ENCODE measurements at places on chromosomes 6 and 20. TPM values are rescaled to one million over a fixed set of nuclear protein-coding genes. Genes with fewer than 3 reads are reported as not detected.

The KHDC1L gene
- not detected for total RNA-seq

The DNAH8 gene
- total RNA-seq: 0.06 TPM

The LGSN gene
- total RNA-seq: 0.39 TPM

DNA sequence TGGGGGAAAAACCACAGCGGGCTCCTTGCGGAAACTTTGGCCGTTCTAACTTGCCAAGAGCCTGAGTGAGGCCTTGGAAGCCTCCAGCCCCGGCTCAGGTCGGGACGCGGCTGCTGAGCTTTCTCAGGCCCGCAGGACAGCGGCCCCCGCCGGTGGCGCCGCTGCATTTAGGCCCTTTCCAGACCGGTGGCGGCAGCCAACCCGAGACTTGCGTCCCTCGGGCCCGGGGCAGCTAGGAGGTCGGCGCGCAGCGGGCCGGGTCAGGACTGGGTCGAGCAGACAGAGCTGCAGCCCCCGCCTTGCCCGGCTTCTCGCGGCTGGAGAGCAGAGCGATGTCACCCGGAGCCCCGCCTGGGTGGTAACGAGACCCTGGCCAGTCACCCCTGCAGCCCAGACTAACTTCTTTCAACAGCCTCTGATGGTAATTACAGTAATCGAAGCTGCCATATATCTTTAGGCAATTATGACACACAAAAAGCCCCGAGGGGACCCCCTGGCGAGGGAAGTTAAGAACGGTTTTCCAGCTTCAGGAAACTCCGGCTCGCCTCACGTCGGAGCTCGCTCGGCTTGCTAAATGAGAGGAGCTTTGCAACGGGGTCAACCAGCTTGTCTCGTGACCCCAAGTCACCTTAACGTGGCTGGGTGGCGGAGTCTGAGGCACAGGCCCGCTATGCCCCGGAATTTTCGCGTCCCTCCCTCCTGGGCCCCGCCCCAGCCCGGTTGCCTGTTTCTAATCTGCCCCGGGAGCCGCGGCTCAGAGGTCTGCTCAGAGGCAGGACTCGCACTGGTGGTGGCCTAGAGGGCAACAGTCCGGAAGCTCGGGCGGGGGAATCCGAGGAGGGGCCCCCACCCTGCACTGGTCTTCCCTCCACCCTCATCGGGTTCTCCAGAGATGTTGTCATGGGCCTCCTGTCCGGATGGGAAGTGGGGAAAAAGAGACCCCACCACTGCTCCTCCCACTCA lies 3.0 kb downstream of the NR2E1 start:
- peaks cover 54% of the 10 kb centered on the region for H3K4me1 ChIP-seq
- no peak overlapping the region for H3K27ac ChIP-seq
- no peak overlapping the region for H3K4me3 ChIP-seq
- DNase-seq: no peak

The SLC17A2 gene
- total RNA-seq: not detected

The C6orf141 gene
- 1.4 TPM for total RNA-seq

The LRRC73 gene
- 1.8 TPM for total RNA-seq

DNA sequence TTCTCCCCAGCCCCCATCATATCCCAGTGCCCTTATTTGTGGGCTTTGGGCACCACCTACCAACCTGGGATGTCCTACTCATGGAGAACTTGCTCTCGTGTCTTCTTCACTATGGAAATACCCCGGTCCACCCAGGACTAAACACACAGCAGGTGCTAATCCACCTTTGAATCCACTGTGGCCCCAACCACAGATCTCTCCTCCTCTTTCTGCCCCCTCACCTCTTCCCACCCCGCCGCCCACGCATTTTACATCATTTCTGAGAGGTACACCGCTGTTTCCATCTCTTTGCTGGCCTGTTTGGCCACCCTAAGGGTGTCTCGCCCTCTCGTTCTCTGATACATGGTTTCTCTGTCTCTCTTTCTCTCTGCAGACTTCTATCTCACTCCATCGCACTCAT lies 82.5 kb upstream of the CTNNBL1 start:
- H3K27ac ChIP-seq: no peak overlapping the region
- H3K4me3 ChIP-seq: no peak overlapping the region
- H3K4me1 ChIP-seq: no peaks in the 10 kb centered on the region
- DNase-seq: no peak
- H3K36me3 ChIP-seq: no peaks in the 10 kb centered on the region

The PSORS1C2 gene
- not detected for total RNA-seq

The ESR1 gene
- 0.20 TPM for total RNA-seq

The CNBD2 gene
- 3.2 TPM for total RNA-seq

The BAK1 gene
- 5.3 TPM for total RNA-seq

GRCh38 chr6:137155830-137156229 lies 17.6 kb downstream of the IL22RA2 start:
- H3K4me1 ChIP-seq: no peaks in the 10 kb centered on the region
- H3K4me3 ChIP-seq: no peak overlapping the region
- no peaks in the 10 kb centered on the region for H3K27me3 ChIP-seq
- no peak overlapping the region for H3K27ac ChIP-seq
- H3K36me3 ChIP-seq: no peaks in the 10 kb centered on the region

GRCh38 chr20:21322921-21323331 lies 19.8 kb downstream of the XRN2 start:
- no peak overlapping the region for H3K27ac ChIP-seq
- no peak for DNase-seq
- H3K27me3 ChIP-seq: no peaks in the 10 kb centered on the region
- no peak overlapping the region for H3K4me3 ChIP-seq
- H3K4me1 ChIP-seq: no peaks in the 10 kb centered on the region
- no peaks in the 10 kb centered on the region for H3K36me3 ChIP-seq

GRCh38 chr6:15708231-15708630 lies 45.4 kb upstream of the DTNBP1 start:
- H3K4me3 ChIP-seq: no peak overlapping the region
- no peak overlapping the region for H3K27ac ChIP-seq
- no peaks in the 10 kb centered on the region for H3K27me3 ChIP-seq
- no peak for DNase-seq
- no peaks in the 10 kb centered on the region for H3K36me3 ChIP-seq

The CPXM1 gene
- total RNA-seq: 37.1 TPM

DNA sequence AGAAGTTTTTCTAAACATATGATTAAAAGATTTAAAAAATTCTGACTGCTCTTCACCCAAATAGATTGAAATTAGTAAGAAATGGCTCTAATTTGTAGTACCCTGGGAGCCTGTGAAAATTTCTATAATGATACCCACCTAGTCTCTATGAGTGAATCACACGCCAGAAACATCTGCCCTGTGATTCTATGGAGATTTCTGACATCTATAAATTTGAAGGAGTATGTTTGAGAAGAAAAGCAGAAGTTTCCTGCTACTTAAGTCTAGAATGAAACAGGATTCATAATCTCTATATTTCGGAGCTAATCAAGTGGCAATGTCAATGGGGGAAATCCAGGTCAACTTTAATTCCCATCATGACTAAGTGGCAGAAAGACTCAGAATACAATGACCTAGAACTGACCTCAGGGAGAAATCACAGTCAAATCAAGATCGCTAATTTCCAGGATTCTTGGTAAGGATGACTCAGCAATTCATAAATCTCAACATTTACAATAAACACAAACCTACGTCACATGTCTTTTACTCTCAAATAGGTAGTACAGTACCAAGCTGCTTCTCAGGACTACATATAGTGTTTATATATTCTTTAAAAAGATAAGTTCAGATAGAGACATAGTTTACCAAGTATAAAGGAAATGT lies 186.2 kb upstream of the TNFAIP3 start:
- no peaks in the 10 kb centered on the region for H3K4me1 ChIP-seq
- H3K27me3 ChIP-seq: no peaks in the 10 kb centered on the region
- no peak overlapping the region for H3K4me3 ChIP-seq
- H3K27ac ChIP-seq: no peak overlapping the region

DNA sequence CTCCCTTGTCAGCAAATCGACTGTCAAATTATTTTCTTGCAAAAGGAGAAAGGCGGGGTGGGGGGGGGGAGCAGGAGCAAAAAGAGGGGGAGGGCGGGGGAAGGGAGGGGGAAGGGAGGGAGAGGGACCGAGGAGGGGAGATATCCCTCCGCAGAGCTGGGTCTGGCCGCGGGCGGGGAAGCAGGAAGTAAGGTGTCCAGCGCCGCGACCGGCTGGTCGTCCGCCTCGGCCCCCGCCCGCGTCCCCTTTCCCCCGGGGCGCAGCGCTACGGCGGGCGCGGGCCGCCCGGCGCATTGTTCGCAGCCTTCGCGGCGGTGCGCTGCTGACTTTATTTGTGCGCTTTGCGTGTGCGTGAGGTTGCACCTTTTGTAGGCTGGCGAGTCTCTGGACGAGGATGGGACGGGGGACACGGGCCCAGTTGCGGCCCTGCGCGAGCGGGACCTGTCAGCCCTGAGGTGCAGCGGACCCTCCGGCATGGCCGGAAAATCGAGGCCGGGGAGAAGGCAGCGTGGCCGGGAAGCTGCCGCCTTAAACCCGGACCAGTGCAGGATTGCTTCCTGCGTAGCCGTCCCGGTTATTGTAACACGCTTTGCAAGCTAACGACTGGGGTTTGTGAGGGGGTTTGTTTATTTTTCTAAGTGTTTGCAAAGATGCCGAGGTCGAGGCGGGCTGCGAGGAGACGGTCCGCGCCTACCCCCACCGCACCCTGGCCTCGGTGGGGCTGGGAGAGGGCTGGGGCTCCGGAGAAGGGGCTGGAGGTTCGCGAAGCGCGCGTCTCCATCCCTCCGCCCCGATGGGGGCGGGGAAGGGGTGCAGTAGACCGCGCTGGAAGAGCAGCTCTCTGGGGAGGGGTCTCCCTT lies 675 bp upstream of the TRERF1 start:
- peak overlapping the region; percentile 96 for H3K27ac ChIP-seq
- peaks cover 27% of the 10 kb centered on the region for H3K4me1 ChIP-seq
- no peaks in the 10 kb centered on the region for H3K27me3 ChIP-seq
- DNase-seq: peak; percentile 58

DNA sequence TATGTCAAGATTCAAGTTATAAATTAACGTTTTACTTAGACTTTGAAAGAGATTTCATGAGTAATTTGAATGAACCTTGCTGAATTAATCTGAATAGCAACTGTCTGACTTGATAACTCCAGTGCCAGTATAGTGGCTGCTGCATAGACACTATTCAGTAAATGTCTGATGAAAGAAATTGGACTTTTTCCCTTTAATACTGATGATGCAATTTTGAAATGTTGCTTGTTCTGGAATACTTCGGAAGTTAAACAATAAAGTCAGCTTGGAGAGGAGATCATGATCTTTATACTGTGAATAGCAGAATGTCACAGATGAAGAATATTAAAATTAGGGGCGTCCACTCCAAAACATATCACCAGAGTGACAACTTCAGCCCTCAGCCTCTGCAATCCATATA lies 3.6 kb upstream of the PGBD1 start:
- peaks cover 25% of the 10 kb centered on the region for H3K36me3 ChIP-seq
- no peak for DNase-seq
- H3K27ac ChIP-seq: no peak overlapping the region

DNA sequence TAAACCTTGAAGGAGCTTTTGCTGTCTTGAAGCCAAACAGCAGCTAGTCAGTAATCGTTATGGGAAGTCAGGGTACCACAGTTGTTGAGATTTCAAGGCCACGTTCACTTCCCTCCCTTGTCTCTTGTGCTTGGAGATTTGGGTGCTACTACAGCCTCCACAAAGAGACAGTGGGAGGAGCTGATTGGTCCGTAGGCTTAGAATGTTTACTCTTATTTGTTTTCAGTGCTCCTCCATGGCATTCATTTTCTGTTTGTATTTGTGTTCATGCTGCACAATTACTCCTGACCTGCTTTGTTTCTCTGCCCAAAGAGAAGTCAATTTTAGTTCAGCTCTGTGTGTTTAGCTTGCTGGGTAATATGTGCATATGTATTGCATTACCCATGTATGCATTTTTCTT lies 147.7 kb downstream of the PRL start:
- H3K27me3 ChIP-seq: no peaks in the 10 kb centered on the region
- peaks cover 16% of the 10 kb centered on the region for H3K4me1 ChIP-seq
- H3K4me3 ChIP-seq: peak overlapping the region; percentile 53
- peak overlapping the region; percentile 80 for H3K27ac ChIP-seq
- H3K36me3 ChIP-seq: no peaks in the 10 kb centered on the region

GRCh38 chr6:161082215-161082614 lies 90.6 kb downstream of the MAP3K4 start:
- no peak overlapping the region for H3K4me3 ChIP-seq
- H3K36me3 ChIP-seq: peaks cover 45% of the 10 kb centered on the region
- no peak for DNase-seq
- H3K27me3 ChIP-seq: no peaks in the 10 kb centered on the region
- no peak overlapping the region for H3K27ac ChIP-seq

The LKAAEAR1 gene
- total RNA-seq: 2.1 TPM

DNA sequence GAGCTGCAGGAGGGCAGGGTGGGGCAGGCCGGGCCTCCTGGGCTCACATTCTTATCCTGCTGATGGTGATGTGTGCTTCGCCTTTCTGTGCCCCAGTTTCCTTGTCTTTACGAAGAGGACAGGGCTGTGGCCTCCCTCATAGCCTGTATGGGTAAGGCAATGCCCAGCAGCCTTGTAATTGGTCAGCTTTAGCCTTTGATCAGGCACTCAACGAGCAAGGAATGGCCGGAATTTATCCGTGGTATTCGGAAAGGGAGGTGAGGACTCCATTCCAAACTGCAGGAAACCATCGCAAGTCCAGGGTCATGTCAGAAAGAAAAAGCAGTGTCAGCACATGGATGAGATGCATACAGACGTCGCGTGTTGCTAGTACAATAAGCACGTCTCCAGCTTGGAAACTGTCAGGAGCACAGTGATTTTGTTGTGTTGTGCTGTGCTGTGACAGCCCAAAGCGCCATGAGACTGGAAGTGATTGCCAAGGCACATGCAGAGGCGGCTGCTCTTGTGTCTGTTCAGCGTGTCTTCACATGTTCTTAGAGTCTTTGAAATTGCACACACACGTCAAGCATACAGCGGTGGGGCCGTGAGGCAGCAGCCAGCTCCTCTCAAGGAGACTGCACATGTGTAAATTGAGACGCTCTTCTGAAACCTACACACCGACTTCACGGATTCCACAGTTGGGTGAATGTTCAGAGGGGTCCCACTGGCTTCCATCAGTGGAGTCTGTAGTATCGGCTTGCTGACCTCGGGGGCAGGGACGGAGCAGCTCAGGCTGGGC lies 6.2 kb downstream of the SS18L1 start:
- H3K27me3 ChIP-seq: no peaks in the 10 kb centered on the region
- H3K4me1 ChIP-seq: peaks cover 42% of the 10 kb centered on the region
- H3K27ac ChIP-seq: no peak overlapping the region
- H3K4me3 ChIP-seq: no peak overlapping the region
- DNase-seq: no peak

- no peaks in the 10 kb centered on the region for H3K27me3 ChIP-seq
- no peak for DNase-seq
- H3K36me3 ChIP-seq: no peaks in the 10 kb centered on the region
- H3K27ac ChIP-seq: no peak overlapping the region
- no peak overlapping the region for H3K4me3 ChIP-seq
- H3K4me1 ChIP-seq: peaks cover 3% of the 10 kb centered on the region
Measured at GRCh38 chr6:133062696-133063306, 178.4 kb upstream of the EYA4 start.

GRCh38 chr6:129015721-129016120 lies 132.8 kb downstream of the LAMA2 start:
- H3K36me3 ChIP-seq: no peaks in the 10 kb centered on the region
- H3K4me3 ChIP-seq: no peak overlapping the region
- DNase-seq: no peak

DNA sequence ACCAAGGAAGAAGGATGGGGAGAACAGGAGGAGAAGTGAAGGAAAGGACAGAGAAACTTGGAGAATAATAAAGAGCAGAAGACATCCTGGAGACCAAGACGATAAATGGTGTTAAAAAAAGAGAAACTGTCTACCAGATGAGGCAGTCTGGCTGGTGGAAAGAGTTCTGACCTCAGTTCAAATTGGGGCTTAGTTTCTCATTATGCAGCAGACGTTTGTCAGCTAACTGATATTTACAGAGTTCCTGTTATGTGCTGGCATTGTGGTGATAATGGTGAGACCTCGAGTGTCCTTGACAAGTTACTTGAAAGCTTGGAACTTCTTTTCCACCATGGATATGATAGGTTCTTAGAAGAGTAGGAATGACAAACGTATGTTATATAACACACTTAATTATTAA lies 142.7 kb downstream of the LRRC1 start:
- no peaks in the 10 kb centered on the region for H3K36me3 ChIP-seq
- H3K27ac ChIP-seq: no peak overlapping the region
- no peak for DNase-seq
- H3K4me3 ChIP-seq: no peak overlapping the region
- H3K27me3 ChIP-seq: no peaks in the 10 kb centered on the region
